Stimulated activated CD4-positive, alpha-beta T cell treated with anti-CD3 and anti-CD28 coated beads, TNF-alpha, amount 100 ng/mL, for 1 hour (primary cell): ENCODE measurements at places on chromosomes 5 and 9.

DNA sequence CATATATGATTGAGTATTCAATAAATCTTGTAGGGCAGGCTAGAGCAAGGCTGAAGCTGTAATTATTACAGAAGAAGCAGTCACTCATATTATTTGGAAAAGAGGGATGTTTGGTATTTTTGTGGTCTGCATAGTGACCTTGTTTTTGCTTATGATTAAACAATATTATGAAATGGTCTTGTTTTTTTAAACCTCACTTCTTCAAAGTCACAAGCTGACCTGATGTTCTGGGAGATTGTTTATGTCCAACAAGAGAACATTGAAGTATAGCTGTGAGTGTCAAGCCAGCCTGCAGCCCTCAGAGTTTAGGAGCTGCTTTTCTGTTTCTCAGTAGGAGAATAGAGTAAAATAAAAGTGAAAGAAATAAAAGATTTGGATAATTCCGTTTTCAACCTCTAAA is 342.2 kb downstream of the LRRC70 start:
- DNase-seq: no peak

DNA sequence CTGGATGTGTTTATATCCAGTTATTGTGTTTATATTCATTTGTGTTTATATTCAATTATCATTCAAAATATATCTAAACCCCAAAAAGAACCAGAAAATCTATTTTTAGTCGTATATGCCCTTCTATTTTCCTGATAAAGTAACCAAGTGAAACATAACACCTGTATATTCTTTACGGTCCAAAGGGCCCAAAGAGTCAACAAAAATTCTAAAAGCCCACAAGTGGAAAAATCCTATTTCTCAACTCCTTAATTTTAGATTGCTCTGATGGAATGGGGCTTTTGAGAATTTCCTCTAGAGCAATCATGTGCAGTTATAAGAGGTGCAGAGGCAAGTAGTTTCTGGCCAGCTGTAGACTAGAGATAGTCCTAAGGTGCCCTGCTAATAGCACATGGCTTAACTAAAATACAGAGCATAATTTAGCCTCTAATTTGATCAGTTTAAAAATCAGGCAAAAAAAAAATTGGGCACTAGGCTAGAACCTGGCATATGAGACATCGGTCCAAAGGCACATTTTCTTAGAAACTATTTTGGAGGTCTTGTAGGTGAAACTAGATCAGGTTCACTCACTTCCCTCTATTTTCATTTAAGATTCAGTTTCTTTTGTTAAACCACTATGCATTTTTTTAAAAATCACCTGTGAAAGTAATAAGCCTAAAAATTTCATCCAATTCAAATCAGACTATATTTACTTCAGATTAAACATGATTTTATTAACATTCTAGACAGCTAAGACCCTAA is 256.0 kb downstream of the FBXL17 start:
- DNase-seq: no peak

DNA sequence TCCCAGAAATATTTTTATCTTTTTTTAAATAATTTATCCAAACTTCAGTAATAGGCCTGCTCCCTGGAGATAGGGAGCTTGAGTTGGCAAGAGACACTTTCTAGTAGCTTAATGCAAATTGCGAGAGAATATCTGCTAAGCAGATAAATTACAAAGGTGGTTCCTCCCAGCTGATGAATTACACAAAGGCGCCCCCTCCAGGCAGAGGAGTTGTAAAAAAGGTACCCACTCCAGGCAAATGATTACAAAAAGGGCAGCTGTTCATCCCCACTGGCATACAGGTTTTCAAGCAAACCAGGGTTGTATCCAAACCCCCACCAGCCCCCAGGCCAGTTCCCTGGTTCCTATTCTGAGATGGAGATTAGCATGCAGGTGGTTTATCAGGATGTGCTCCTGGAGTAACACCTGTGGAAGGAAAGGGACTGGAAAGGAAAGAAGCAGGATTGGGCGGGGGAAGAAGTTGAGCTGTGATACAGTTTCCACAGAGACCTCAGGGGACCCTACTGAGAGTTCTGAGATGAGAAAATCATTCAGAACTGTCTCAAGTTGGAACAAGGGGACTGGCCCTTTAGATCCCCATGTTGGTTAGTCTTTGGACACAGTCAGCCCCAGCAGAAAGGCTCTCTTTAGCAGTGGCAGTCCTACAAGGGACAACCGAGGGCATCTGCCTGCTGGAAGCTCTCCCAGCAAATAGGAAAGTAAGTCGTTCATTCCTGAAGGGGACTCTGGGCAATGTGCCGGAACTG is 25.5 kb downstream of the ESM1 start:
- DNase-seq: no peak

DNA sequence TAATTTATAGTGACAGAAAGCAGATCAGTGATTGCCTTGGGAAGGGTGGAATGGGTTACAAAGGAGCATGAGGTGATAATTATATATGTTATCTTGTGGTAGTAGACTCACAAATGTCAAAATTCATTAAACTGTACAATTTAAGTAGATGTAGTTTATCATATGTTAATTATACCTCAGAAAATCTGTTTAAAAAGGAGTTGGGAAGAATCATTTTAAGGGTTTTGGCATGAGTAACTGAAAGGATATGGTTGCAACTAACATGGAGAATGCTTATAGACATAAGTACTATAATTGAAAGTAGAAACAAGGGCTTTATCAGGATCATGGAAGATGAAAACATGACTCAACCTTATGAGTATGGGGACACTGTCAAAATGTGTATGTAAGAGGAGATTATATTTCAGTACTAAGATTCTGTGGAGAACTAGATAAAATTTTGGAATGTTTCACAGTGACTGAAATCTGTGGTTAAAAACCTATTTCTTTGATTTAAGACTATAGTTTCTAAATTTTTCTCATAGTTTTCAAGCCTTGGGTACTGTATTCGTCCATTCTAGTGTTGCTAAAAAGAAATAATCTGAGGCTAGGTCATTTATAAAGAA is 73.3 kb downstream of the FCHO2 start:
- DNase-seq: no peak

- no peak for DNase-seq
Measured at GRCh38 chr9:101047848-101048397, 19.4 kb downstream of the PLPPR1 start.

- no peak for DNase-seq
Measured at GRCh38 chr9:95935861-95936578, 60.5 kb downstream of the ERCC6L2 start.

DNA sequence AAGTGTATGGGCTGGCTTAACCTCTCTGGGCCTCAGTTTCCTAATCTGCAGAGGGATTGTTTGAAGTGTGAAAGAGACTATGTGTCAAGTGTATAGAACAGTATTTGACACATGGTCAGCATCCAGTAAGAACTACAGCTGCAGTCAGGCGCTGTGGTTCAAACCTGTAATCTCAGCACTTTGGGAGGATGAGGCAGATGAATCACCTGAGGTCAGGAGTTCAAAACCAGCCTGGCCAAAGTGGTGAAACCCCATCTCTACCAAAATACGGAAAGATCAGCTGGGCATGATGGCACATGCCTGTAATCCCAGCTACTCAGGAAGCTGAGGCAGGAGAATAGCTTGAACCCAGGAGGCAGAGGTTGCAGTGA is 31.9 kb upstream of the STING1 start:
- DNase-seq: no peak

- DNase-seq: no peak
Measured at GRCh38 chr9:129368444-129368978, 190.4 kb upstream of the IER5L start.

DNA sequence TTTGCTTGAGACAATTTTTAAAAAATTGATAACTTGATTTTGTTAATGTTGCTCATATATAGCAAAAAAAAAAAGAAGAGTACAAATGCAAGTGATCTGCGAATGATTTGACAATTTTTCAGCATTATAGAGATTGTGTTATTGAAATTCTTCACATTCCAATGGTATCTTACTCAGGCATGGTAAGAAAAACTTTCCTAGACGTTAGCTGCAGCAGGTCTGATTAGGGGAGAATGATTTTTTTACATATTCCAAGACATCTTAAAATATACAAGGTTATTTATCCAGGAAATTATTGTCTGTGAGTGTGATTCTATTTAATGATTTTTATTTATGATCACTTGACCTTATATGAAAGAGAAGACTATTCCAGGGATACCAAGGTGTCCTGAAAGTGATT is 361.9 kb downstream of the MAT2B start:
- DNase-seq: no peak

DNA sequence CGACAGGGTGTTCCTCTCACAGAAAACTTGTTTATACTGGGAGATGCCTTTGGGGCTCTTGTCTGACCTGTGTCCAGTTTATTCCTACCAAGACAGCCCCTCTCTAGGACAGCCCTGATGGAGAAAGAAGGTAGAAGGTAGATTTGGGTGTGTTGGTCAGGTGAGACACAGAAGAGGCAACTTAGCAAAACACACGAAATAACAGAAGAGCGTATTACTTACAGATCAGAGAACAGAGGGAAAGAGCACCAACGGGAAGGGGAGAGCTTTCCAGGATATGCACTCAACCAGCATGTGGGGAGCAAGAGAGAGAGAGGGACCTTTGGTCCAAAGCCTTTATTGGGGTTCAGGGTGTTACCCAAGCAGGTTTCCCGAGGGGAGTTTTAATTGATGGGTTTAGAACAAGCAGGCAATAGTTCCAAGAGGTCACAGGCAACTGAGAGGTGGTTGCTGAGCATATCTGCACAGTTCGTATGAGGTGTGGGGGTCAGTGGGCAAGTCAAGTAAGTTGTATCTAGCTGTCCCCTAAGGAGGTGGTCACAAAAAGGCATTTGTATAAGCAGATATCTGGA is 31.8 kb downstream of the BAAT start:
- no peak for DNase-seq

DNA sequence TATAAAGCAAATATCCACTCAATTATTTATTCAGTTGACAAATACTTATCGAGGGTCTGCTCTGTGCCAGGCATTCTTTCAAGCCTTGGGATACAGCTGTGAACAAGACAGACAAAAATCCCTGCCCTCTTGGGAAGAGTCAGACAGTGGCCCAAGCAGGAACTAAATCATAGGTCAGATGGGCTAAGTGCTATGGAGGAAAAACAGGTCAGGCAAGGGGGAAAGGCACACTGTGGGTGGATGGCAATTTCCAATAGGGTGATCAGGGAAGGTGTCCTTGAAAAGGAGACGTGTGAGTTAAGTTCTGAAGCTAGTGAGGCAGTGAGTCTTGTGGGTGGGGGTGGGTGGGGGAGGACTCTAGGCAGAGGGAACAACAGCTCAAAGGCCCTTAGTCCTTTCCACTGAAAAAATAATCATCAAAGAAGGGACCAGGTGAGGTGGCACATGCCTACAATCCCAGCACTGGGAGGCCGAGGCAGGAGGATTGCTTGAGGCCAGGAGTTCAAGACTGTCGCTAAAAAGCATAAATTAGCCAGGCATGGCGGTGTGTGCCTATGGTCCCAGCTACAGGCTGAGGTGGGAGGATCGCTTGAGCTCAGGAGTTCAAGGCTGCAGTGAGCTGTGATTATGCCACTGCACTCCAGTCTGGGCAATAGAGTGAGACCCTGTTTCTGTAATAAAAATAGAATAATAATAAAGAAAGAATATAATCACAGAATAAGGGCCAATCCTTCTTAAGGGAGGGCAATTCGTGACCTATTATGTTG is 95.2 kb upstream of the CPEB4 start:
- no peak for DNase-seq

DNA sequence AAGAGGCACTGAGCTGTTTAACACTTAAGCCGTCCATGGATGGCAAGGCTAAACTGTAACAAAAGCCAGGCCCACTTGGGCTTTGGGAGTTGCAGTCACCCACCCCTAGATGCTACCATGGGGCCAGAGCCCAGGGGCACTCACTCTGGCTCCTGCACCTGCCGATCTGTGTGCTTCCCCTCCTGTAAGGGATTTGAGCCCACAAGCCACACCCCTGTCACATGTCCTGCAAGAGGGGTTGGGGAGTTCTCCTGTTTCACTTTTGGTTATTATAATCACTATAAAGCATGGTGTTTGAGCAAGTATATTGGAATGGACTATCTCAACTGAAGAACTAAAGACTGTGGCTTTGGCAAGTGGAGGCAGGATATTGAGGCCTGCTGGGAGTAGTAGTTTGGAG is 14.0 kb upstream of the GPR151 start:
- no peak for DNase-seq

DNA sequence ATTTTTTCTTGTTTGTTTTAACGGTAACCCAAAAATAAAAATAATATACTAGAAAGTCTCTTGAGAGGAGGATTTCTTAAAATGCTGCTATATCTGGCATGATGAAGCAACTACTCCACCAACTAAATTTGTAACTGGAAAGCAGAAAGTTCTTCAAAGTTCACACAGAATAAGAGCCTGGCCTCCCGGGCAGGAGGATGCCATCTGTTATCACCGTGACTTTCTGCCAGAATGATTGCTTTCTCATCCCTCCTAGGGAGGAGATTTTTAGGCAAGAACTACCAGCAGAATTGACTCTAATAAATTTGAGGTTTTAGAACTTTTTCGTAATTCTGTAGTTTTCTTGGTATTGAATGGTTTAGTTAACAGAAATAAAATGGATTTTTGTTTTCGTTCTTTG is 464.6 kb upstream of the ACTBL2 start:
- no peak for DNase-seq

GRCh38 chr5:94551858-94552257 is 66.5 kb downstream of the KIAA0825 start:
- no peak for DNase-seq

DNA sequence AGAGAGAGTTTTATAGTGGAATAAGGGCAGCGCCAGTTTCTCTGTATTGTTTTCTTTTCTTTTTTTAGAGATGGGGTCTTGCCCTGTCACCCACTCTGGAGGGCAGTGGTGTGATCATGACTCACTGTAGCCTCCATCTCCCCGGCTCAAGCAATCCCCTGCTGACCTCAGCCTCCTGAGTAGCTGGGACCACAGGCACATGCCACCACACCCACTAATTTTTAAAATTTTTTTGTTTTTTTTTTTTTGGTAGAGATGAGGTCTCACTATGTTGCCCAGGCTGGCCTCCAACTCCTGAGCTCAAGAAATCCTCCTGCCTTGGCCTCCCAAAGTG is 119.0 kb downstream of the PIK3R1 start:
- DNase-seq: no peak

DNA sequence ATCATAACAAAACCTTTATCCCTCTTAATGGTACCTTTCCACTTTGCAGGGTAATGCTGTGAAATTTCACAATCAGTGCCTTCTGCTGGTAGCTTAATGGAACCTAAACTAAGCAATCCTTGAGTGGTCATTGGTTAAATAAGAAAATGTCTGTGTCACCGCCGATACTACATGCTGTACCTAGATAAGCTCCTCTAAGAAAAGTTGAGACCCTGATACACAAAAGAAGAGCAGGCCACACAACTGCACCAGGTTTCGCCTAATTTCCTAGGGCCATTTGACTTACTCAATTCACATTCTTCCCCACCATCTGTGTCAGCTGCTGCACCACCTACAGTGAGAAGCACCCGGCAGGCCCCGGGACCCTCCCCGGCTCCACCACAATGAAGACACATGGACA is 9.0 kb upstream of the EDF1 start:
- no peak for DNase-seq
